ENCODE measurements at places on chromosomes 7 and 10. TPM values are rescaled to one million over a fixed set of nuclear protein-coding genes. Genes with fewer than 3 reads are reported as not detected.

The LEP gene
- total RNA-seq, result not detected

The ANKRD61 gene
- total RNA-seq, result not detected

The NCAPG2 gene
- total RNA-seq, result 32.3 TPM

The ZNF736 gene
- 0.81 TPM for total RNA-seq

The PNLIPRP1 gene
- not detected for total RNA-seq

The ZWINT gene
- 92.9 TPM for total RNA-seq

The HEPACAM2 gene
- total RNA-seq, result not detected

- no peak for DNase-seq
Measured at GRCh38 chr10:49312246-49312869, 13.4 kb downstream of the C10orf71 start.

DNA sequence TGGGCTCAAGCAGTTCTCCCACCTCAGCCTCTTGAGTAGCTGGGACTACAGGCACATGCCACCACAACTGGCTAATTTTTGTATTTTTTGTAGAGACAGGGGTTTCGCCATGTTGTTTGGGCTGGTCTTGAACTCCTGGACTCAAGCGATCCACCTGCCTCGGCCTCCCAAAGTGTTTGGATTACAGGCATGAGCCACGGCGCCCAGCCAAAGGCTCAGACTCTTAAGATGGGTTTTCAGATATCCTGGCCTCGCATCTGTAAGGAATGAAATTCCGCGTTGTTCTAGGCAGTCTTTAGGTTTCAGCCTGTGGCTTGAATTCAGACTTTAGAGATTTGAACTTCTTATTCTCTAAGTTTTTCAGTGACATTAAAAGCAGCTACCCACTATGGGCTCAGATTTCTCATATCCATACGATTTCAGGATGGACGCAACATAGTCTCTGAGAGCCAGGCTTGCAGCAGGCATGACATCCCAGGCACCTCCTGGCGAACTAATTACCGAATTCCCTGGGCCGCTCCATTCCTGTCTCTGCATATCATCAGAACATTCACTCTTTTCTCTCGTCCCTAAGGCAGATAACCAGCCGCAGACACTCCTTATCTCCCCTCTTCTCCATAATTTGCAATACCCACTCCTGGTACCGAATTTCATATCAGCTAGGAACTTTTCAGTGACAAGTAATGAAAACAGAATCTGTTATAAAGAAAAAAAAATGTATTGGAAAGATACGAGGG is 29.7 kb downstream of the IL15RA start:
- no peak for DNase-seq

GRCh38 chr10:99532687-99533495 is at the start of gene NKX2-3:
NKX2-3 (plus strand) TSS chr10:99532942; CDS start chr10:99533132, 190 bp downstream.
- DNase-seq, result no peak

- peak; percentile 48 for DNase-seq
Measured at GRCh38 chr7:1242606-1243289, 10.1 kb downstream of the UNCX start.

DNA sequence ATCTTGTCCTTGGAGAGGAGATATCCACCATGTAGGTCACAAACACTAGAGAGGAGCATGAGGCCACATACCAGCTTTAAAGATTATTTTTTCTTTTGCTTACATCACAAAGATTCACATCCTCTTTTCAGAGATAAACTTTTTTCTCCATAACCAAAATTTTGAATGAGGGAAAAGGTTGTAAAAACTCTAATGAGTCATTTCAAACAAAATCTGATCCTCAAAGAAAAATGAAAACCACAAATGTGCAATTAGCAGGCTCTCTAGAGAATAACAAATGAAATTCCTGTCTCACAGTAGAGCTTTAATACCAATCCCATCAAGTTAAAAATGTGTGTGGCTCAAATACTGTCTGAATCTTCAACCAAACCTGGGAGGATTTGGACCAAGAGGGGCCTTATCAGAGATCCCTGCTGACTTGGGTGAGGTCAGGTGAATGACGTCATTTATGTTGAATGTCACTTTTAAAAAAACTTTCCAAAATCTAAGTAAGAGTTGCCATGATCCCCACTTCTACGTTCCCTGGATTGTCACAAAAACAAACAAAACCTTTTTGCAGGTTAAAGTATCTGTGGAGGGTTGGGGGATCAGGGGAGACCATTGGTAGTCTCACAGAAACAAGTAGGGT is 261.5 kb upstream of the NPSR1 start:
- no peak for DNase-seq

- DNase-seq, result peak; percentile 96
Measured at GRCh38 chr7:80127412-80128160, 7.0 kb upstream of the GNAI1 start.

DNA sequence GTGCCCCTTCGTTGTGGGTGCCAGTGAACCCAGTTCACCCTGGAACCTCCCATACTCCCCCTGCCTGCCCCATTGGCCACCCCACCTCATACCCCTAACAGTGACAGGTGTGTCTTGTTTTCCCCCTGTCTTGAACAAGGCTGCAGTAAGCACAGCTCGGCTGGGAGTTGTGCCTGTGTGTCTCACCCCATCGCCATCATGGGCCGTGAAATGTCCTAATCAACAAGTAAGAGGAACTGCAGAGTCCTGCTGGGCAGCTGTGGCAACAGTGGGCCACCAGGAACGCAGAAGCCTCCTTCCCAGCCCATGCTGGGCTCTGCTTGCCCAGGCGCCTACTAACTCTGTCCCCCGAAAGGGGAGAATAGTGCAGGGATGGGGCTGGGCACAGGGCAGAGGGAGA is 91.6 kb downstream of the C10orf105 start:
- DNase-seq, result no peak

- DNase-seq, result peak; percentile 34
Measured at GRCh38 chr7:151012911-151013347, 11.4 kb downstream of the ATG9B start.

GRCh38 chr10:86801995-86802394 is 45.6 kb downstream of the BMPR1A start:
- DNase-seq, result no peak

GRCh38 chr10:129305046-129305445 is 162.0 kb upstream of the MGMT start:
- DNase-seq, result no peak

DNA sequence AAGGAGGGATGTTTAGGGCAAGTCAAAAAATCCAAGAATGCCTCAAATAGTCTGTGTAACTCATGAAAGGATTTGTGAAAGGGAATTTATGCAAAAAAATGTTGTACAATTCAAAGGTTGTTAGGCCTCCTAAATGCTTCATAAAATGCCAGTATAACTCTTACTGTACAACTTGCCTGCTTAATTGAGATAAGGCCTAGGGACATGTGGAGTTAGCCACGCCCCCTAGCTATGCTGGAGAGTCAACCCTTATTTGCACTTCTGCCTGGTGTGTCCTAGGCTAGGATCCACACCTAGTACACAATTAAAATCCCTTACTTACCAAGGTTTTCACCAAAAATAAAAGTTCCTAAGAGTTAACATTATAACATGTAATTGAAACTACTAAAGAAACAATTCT is 77.2 kb downstream of the ZNF680 start:
- no peak for DNase-seq

DNA sequence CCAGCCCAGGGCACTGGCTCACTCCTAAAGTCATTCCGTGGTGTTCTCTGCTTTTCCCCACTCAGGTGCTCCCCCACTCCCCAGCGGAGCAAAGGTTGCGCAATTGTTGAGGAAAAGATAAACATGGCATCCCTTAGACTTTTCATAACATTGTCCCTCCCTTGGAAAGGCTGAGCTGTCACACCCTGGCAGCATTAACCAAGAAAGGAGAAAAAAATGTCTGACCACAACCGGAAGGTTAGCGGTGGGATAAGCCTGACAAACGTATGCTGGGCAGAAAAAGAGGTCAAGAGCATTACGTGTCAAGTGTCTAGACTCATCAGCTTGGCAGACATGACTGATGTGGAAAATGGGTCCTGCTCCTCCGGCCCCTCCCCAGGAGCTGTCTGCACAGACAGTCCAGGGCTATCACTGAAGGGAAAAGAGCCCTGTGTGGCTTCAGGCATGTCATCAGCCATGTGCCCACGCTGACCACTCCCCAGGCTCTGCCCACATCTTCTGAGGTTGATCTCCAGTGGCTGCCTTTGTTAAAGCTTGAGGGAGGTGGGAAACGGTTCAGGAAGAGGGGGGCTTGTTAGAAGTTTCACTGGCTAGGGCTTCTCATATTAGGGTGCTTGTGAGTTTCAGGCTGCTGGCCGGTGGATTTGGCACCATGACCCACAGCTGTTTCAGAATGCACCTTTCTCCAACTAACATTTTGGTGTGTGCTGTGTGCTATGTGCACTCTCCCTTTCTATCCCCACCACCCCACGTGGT is 30.1 kb downstream of the BTBD16 start:
- DNase-seq, result no peak

DNA sequence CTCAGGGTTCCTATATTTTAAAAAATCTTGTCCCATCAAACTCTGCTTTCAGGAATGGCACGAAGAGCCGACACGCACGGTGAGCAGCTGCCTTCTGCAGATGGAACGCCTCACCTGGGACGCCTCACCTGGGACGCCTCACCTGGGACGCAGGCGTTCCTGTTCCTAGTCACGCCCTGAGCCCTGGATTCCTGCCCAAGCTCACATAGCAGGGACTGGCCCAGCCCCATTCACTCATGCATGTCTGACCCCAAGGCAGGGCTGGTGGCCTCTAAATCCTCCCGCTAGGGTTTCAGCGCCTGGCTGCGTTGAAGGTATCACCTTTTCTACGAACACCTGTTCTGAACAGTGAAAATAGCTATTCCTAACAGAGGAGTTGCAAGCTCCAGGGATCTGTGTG is 49.8 kb downstream of the CARD11 start:
- no peak for DNase-seq

- peak; percentile 75 for DNase-seq
Measured at GRCh38 chr7:47379629-47380324, 202.1 kb downstream of the TNS3 start.

- no peak for DNase-seq
Measured at GRCh38 chr10:99248824-99249223, 13.2 kb upstream of the HPSE2 start.
